ENCODE measurements at places on chromosomes 5 and 9. TPM values are rescaled to one million over a fixed set of nuclear protein-coding genes. Genes with fewer than 3 reads are reported as not detected.

S1PR3 gene
- 0.18 TPM for total RNA-seq

SPATA9 gene
- total RNA-seq = 0.35 TPM

GNAQ gene
- total RNA-seq = 1.1 TPM

ALDOB gene
- total RNA-seq = 0.82 TPM

LRRTM2 gene
- not detected for total RNA-seq

LRRC19 gene
- total RNA-seq = not detected

CCDC152 gene
- total RNA-seq = 11.6 TPM

DNA sequence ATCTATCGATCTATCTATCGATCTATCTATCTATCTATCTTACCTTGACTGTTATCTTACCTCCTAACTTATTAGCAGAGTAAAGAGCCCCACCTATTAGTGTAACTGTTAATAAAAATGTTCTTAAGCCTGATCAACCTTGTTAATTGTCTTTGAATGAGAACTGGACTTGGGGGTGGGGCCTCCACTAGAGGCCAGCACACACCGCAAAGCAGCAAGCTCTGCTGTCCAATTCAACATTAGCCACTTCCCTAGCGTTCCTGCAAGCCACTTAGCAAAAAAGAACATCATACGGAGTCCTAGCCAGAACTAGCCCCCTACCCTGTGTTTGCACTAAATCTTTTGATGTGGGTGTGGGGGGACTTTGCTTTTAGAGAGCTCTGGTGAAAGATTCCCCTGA lies 515.8 kb downstream of the KDM4C start:
- no peaks in the 10 kb centered on the region for H3K27me3 ChIP-seq
- H3K4me1 ChIP-seq = no peaks in the 10 kb centered on the region
- DNase-seq = no peak
- no peaks in the 10 kb centered on the region for H3K36me3 ChIP-seq
- no peak overlapping the region for H3K27ac ChIP-seq

DNA sequence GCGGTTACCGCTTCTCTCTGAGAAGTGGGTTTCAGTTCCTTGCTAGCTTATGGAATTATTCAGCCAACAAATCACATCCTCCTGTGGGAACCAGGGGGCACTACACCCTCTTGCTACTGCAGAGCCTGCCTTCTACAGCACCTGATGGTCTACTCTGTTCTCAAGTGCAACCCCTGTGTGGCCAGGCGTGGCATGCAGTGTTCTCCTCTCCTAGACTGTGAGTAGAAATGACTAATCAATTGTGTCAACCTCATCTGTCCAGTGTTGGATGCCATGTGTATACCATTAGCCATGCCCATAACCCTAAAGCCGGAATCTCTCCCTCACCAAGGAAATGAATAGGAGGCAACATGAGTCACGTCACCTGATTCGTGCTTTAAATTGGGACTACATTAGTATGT lies 117.2 kb upstream of the LIFR start:
- no peaks in the 10 kb centered on the region for H3K27me3 ChIP-seq
- no peaks in the 10 kb centered on the region for H3K4me1 ChIP-seq
- H3K4me3 ChIP-seq = no peak overlapping the region

- H3K4me1 ChIP-seq = no peaks in the 10 kb centered on the region
- no peak overlapping the region for H3K27ac ChIP-seq
- H3K27me3 ChIP-seq = no peaks in the 10 kb centered on the region
- no peak overlapping the region for H3K4me3 ChIP-seq
- H3K36me3 ChIP-seq = no peaks in the 10 kb centered on the region
- DNase-seq = no peak
Measured at GRCh38 chr9:35911690-35912089, 2.4 kb downstream of the SPAAR start.

GRCh38 chr5:139396691-139397090 lies 1.8 kb upstream of the PROB1 start:
- peaks cover 39% of the 10 kb centered on the region for H3K4me1 ChIP-seq
- H3K27ac ChIP-seq = no peak overlapping the region
- H3K27me3 ChIP-seq = no peaks in the 10 kb centered on the region
- no peaks in the 10 kb centered on the region for H3K36me3 ChIP-seq
- DNase-seq = no peak

DNA sequence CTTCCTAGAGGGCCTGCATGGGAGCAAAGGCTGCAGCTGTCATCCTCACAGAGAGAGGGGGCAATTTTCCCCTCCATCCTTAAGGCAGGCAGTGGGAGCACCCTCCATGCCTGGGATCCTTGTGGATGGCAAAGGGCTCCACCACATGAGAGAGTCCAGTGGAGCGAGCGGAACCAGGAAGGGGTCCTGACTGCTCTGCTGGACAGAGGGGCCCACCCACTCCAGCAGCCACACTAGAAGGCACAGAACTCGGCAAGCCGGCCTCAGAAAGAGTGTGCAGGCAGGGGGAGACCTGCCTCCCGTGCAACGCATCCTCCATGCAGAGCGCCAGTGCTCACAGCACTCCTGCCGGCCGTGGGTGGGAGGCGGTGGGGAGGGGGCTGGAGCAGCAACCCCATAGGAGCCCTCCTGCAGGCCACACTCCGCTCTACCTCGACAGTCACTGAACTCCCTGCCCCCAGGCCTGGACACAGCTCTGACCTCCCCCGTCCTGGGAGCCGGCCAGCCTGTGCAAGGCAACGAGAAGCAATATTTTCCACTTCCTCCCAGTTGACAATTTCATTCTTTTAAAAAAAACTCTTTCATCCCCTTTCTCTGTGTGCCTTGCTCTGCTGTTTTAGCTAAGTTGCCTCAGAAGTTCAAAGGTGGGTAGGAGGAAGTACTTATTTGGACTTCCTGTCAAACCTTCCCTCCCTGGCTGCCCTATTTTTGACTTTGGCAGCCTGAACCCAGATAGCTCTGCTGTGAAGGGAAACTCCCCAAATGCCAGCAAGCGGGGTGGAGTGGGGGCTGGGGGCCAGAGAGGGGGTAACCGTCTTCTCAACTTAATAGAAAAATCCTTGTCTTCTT lies 5.3 kb upstream of the LCP2 start:
- H3K4me1 ChIP-seq = peaks cover 34% of the 10 kb centered on the region
- DNase-seq = peak; percentile 68
- no peaks in the 10 kb centered on the region for H3K27me3 ChIP-seq

DNA sequence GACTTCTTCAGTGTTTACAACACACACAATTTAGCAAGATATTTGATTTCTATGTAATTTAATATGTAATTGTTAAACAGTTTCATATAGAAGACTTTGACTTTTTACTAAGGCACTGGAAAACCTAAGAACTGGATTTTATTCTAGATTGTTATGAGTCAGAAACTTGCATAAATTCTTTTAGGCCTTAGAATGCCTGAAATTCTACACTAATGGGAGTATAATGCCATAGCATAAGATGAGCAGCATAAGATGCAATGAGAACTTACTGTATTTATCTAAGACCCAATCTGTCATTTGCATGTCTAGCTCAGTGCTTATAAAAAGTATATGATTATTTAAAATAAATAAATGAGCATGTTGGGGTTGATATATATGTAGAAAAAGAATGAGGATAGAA lies 285.2 kb downstream of the CDH12 start:
- no peak overlapping the region for H3K4me3 ChIP-seq
- no peak for DNase-seq
- no peaks in the 10 kb centered on the region for H3K4me1 ChIP-seq
- H3K27ac ChIP-seq = no peak overlapping the region
- H3K27me3 ChIP-seq = no peaks in the 10 kb centered on the region

GRCh38 chr5:135491038-135491551 lies 38.9 kb upstream of the TIFAB start:
- peaks cover 10% of the 10 kb centered on the region for H3K27me3 ChIP-seq
- H3K27ac ChIP-seq = no peak overlapping the region

DNA sequence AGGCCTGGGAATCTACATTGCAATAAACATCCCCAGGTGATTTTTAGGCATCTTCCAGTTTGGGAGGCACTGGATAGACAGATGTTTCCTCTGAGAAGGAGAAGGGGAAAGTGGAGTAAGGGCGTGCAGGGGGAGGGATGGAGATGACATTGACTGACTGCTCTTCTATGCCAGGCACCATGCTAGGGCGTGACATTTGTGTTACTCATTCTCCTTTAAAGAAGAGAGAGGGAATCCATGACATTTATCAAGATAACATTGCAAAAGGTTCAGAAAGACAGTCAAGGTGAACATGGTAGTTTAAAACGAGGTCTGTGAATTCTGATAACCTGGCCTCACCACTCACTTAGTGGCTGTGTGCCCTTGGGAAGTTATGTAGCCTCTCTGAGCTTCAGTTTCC lies 35.8 kb downstream of the FGF1 start:
- no peak overlapping the region for H3K4me3 ChIP-seq
- DNase-seq = no peak
- no peaks in the 10 kb centered on the region for H3K27me3 ChIP-seq
- H3K4me1 ChIP-seq = no peaks in the 10 kb centered on the region
- H3K36me3 ChIP-seq = no peaks in the 10 kb centered on the region

GRCh38 chr5:2493356-2493755 lies 258.1 kb downstream of the IRX2 start:
- H3K36me3 ChIP-seq = no peaks in the 10 kb centered on the region
- no peaks in the 10 kb centered on the region for H3K27me3 ChIP-seq
- H3K4me1 ChIP-seq = no peaks in the 10 kb centered on the region

DNA sequence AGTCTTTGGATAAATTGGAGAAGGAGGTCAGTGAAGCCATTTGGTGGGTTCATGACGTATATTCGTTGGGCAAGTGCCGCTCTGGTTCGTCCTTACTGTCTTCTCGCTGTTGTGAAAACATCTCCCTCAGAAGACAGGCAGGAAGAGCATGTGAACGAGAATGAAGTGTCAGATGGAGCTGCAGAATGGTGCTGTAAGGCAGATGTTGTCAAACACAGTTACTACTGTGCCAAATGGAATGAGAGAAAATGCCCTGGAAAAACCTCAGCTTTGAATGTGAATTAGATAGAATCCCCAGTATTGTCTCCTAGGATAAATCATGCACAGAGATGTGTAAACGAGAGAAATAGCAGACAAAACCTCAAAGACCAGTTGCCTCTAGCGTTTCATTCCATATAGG lies 121.5 kb downstream of the CAMK4 start:
- no peak overlapping the region for H3K4me3 ChIP-seq
- H3K27ac ChIP-seq = no peak overlapping the region
- no peaks in the 10 kb centered on the region for H3K4me1 ChIP-seq
- peaks cover 1% of the 10 kb centered on the region for H3K36me3 ChIP-seq
- DNase-seq = no peak
- H3K27me3 ChIP-seq = no peaks in the 10 kb centered on the region

- no peak for DNase-seq
- no peaks in the 10 kb centered on the region for H3K36me3 ChIP-seq
- no peaks in the 10 kb centered on the region for H3K27me3 ChIP-seq
Measured at GRCh38 chr5:160133071-160133917, 14.0 kb upstream of the PWWP2A start.

DNA sequence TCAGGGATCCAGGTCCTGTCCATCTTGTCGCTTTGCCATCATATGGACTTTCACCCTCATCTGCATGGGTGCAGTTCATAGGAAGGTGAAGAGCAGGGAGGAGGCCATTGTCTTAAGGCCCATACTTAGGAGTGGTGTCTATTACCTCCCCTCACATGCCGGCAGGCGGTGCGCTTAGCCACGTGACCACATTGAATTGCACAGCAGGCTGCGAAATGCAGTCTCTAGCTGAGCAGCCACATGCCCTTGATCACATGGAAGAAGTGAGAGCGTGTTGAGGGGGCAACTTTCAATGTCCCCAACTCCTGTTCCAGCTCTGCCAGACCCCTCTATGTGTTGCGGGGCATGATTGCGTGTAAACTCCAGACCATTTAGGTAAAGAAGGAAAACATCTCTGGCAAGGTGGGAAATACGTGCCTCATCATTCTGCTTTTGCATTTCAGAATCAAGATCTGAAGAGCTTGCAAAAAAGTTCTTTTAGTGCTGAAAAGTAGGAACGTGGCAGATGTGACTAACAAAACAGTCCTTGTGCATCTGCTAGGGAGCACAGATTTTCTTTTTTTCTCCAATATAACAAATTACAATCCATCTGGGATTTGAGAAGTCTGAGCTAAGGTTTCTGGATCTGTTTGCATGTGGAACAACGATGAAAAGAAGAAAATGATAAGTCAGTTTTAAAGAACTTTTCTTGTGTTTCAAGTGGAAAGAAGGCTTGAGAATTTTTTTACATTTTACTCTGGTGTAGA lies 34.4 kb downstream of the ROPN1L start:
- no peak for DNase-seq
- H3K4me3 ChIP-seq = no peak overlapping the region
- no peaks in the 10 kb centered on the region for H3K36me3 ChIP-seq

- DNase-seq = no peak
- no peaks in the 10 kb centered on the region for H3K36me3 ChIP-seq
- H3K27ac ChIP-seq = no peak overlapping the region
- no peaks in the 10 kb centered on the region for H3K27me3 ChIP-seq
- peaks cover 12% of the 10 kb centered on the region for H3K4me1 ChIP-seq
Measured at GRCh38 chr5:96318569-96319110, 114.4 kb downstream of the PCSK1 start.

DNA sequence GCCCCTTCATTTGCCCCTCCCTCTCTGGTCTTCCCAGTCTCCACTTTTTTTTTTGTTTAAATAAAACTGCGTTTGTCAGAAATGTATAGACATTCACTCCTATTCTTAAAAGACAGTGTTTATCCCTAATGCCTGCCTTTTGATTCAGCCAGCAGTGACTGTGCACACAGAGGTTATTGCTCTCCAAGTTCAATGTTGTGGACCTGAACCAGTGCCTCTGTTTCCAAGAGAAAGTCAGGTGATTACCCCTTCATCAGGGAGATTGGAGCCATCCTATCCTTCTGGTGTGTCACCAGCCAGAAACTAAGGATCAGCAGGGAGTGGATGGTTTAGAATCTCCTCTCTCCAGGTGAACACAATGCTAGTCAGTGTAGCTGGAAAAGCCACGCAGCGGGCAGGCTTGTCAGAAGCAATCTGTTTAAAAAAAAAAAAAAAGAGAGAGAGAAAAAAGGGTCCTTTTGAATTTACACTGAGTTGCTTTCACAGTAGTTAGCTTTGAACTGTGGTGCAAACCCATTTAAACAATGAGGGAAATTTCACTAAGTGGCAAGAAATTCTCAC lies 167.5 kb upstream of the DMRT1 start:
- no peak overlapping the region for H3K4me3 ChIP-seq
- DNase-seq = no peak
- H3K27me3 ChIP-seq = no peaks in the 10 kb centered on the region
- no peaks in the 10 kb centered on the region for H3K4me1 ChIP-seq

DNA sequence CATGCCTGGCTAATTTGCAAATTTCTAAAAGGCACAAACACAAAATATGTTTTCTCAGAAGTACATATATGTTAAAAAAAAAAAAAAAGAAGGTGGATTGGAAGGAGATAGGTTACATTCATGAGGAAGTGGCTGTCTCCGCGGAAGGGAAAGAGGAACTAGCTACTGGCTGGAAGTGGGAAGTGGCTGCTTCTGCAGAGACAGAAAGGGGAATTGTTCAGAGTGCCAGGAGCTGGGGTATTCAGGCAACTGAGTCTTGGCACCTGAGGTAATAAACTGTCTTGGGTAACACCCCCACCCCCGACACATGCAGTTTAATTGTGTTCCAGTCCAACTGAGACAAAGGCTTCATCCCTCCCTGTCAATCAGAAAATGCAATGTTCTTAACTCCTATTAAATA lies 45.6 kb downstream of the S1PR3 start:
- DNase-seq = no peak
- no peaks in the 10 kb centered on the region for H3K27me3 ChIP-seq
- H3K4me1 ChIP-seq = no peaks in the 10 kb centered on the region
- H3K4me3 ChIP-seq = no peak overlapping the region
- H3K27ac ChIP-seq = no peak overlapping the region
- H3K36me3 ChIP-seq = no peaks in the 10 kb centered on the region
